Activated T-helper 2 cell treated with anti-CD3 and anti-CD28 coated beads, Interferon-gamma antibody, Interleukin-2, Interleukin-4, amounts not matched to agents 10 μg/mL and 5 μg/mL and 100 μg/mL, durations not matched to agents 14 hours and 24 hours and 36 hours (primary cell): ENCODE measurements at places on chromosomes 6 and 20. TPM values are rescaled to one million over a fixed set of nuclear protein-coding genes. Genes with fewer than 3 reads are reported as not detected.

Gene FITM2
- total RNA-seq = 2.4 and 2.5 TPM in 2 replicates

Gene MLN
- not detected in 2 replicates for total RNA-seq

Gene ADGRF4
- not detected in 2 replicates for total RNA-seq

Gene ADGB
- 0.39 TPM in 1 of 2 replicates, not detected in the other for total RNA-seq

Gene SLC17A3
- total RNA-seq = 1.6 TPM in 2 replicates

Gene SSTR4
- not detected in 2 replicates for total RNA-seq

Gene ECT2L
- total RNA-seq = not detected in 2 replicates

- H3K27me3 ChIP-seq = no peaks in the 10 kb centered on the region
- no peak overlapping the region for H3K4me3 ChIP-seq
- H3K4me1 ChIP-seq = no peaks in the 10 kb centered on the region
- H3K36me3 ChIP-seq = no peaks in the 10 kb centered on the region
Measured at GRCh38 chr20:48521121-48521520, 306.7 kb downstream of the PREX1 start.

DNA sequence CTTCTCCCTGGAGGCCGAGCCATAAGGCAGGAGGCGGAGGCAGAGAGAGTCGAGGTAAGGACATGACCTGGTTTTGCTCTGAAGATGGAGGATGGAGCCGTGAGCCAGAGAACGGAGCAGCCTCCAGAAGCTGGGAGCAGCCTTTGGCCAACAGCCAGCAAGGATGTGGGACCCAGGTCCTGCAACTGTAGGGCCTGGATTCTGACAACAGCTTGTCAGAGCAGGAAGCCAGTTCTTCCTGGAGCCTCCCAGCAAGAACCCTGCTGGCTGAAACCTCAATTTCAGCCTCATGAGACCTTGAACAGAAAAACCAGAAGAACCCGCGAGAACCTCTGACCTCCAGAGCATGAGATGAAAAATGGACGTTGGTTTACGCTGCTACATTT, 13.4 kb upstream of the MRGBP start:
- no peaks in the 10 kb centered on the region for H3K27me3 ChIP-seq
- H3K4me3 ChIP-seq = no peak overlapping the region
- H3K36me3 ChIP-seq = no peaks in the 10 kb centered on the region
- no peak for DNase-seq

DNA sequence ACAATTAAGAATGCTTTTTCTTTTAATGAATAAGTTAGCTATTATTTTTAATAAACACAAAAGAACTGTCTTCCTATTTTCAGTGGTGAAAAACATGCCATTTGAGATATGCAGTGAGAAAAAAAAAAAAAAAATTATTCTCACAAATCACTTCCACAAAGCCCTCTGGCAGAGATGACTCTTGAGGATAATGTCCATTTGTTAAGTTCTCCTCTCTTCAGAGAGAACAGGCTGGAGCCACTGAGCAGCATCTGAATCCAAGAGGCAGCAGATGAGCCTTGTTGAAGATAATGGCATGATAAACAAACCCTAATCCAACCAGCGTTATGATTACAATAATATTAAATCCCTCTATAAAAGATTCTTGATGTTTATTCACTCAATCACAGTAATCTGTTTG, 105.0 kb downstream of the PTPRK start:
- no peaks in the 10 kb centered on the region for H3K36me3 ChIP-seq
- no peaks in the 10 kb centered on the region for H3K4me1 ChIP-seq
- no peak overlapping the region for H3K4me3 ChIP-seq

DNA sequence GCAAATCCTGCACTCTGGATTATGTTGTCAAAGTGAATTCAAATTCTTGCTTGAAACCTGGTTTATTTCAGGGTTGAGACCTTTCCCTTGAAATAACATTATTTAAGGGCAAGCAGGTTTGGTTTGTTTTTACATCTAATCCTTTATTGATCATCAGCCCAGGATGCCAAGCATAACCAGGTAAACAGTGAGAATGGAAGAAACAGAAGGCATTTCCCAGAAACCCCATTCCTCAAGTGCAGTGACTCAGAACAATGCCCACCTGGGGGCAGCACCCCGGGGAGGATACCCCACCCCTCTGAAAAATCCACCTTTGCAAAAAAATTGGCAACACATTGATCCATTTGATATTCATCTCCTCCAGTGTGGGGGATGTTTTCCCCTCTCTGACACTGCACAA, 32.5 kb downstream of the POFUT1 start:
- H3K4me1 ChIP-seq = peaks cover 21% of the 10 kb centered on the region
- DNase-seq = no peak
- no peaks in the 10 kb centered on the region for H3K27me3 ChIP-seq
- H3K36me3 ChIP-seq = peaks cover 21% of the 10 kb centered on the region
- no peak overlapping the region for H3K4me3 ChIP-seq
- H3K27ac ChIP-seq = no peak overlapping the region

GRCh38 chr20:34751453-34751852, 47.3 kb downstream of the TP53INP2 start:
- H3K27ac ChIP-seq = no peak overlapping the region
- H3K27me3 ChIP-seq = no peaks in the 10 kb centered on the region
- no peak overlapping the region for H3K4me3 ChIP-seq
- peaks cover 51% of the 10 kb centered on the region for H3K36me3 ChIP-seq
- no peak for DNase-seq
- H3K4me1 ChIP-seq = peaks cover 11% of the 10 kb centered on the region

DNA sequence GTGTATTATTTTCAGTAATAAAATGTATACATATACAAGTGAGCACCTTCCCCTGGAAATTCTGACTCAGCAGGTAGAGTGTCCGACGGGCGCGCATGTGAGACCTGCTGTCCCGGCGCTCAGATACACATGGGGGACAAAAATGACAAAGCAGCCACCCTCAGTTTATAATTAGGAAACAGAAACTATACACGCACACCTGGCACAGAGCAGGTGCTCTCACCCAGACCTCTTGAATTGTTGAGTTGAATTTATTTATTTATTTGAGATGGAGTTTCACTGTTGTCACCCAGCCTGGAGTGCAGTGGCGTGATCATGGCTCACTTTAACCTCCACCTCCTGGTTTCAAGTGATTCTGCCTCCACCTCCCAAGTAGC, 180.4 kb downstream of the ZDHHC14 start:
- no peak overlapping the region for H3K27ac ChIP-seq
- no peak overlapping the region for H3K4me3 ChIP-seq
- no peaks in the 10 kb centered on the region for H3K36me3 ChIP-seq
- DNase-seq = no peak

DNA sequence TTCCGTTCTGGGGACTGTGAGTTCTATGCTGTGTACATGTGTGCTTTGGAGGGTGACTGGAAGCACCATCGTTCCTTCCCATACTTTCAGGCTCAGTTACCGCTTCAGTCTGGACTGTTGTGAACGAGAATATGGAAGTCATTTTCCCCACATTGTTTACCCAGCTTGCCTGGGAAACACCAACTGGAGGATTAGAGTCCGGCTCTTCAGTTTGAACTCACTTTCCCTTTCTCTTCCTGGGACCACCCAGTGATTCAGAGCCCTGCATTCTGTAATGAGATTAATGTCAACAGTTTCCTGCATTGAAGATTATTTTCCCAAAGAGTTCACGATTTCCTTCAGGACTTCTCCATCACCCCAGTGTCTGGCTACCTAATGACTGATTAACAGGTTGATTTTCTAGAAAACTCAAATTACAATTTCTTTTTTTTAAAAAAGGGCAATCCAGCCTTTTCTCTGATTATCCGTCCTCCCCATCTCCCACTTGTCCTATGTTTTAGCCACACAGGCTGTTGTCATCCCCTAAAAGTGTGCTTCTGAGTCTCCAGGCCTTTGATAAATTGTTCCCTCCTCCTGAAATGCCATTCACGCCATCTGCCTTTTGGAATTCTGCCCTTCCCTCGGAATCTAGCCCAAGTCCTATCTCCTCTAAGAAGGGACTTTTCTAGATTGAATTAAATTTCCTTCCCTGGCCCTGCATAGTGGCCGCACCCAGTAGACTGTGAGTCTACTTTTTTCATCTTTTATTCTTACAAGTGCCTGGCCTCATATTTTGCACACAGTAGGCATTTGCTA, 3.3 kb upstream of the TAGAP start:
- no peak overlapping the region for H3K27ac ChIP-seq
- H3K36me3 ChIP-seq = peaks cover 17% of the 10 kb centered on the region
- H3K4me1 ChIP-seq = peaks cover 26% of the 10 kb centered on the region
- DNase-seq = no peak
- H3K4me3 ChIP-seq = no peak overlapping the region

GRCh38 chr6:170294813-170295509, 4.1 kb upstream of the DLL1 start:
- H3K27me3 ChIP-seq = peaks cover 70% of the 10 kb centered on the region
- no peak overlapping the region for H3K27ac ChIP-seq
- no peak for DNase-seq
- H3K36me3 ChIP-seq = peaks cover 3% of the 10 kb centered on the region

DNA sequence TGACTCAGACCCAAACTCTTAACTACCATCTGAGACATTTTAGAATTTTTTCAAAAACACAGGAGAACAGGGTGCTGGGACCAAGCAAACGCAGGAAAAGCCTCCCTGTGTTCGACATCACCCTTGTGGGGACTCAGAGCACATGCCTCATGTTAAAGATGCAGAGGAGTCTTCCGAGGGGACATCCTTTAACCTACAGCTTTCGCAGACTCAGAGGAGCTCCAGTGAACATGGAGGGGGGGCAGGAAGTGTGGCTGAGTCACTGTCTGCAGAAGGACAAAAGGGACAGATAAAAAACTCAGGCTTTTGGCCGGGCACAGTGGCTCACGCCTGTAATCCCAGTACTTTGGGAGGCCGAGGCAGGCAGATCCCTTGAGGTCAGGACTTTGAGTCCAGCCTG, 15.1 kb downstream of the BMP7 start:
- H3K36me3 ChIP-seq = no peaks in the 10 kb centered on the region
- H3K4me3 ChIP-seq = no peak overlapping the region
- DNase-seq = no peak
- H3K27me3 ChIP-seq = peaks cover 7% of the 10 kb centered on the region
- H3K4me1 ChIP-seq = peaks cover 9% of the 10 kb centered on the region

DNA sequence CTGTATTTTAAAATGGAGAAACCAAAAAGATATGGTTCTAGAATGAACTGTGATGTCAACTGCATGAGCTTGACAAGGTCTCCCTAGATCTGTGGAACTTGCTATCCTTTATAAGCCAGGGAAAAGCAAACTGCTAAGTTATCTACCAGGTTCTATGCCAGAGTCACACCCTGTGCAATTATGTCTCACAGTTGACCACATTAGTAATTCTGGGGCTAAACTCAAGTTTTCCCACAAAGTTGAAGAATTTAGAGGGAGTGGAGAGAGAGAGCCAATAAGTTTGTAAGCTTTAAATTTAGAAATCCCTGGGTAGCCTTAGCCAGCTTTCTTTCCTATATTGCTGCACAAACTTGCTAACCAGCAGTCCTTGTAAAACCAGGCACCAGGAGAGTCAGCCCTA, 407.0 kb upstream of the SASH1 start:
- H3K4me1 ChIP-seq = no peaks in the 10 kb centered on the region
- no peak for DNase-seq
- H3K27me3 ChIP-seq = no peaks in the 10 kb centered on the region
- H3K27ac ChIP-seq = no peak overlapping the region

GRCh38 chr20:23971310-23971709, 17.3 kb downstream of the GGTLC1 start:
- no peak for DNase-seq
- H3K27ac ChIP-seq = no peak overlapping the region
- no peaks in the 10 kb centered on the region for H3K4me1 ChIP-seq

DNA sequence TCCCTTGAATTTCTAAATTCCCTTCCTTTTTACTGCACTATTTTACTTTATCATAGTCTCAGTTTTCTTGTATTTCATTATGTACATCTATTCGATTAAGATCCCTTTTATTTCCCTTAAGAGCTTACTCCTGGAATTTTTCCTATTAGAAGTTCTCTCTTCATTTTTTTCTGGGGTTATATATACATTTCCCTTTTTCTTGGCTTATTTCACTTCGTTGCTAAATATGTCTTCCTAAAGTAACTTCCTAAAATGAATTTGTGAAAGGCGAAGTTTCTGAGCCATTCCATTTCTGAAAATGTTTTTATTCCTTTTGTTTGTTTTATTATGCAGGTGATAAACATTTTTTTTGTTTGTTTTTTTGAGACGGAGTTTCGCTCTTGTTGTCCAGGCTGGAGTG, 5.9 kb upstream of the CD109 start:
- no peak overlapping the region for H3K27ac ChIP-seq
- peaks cover 16% of the 10 kb centered on the region for H3K4me1 ChIP-seq
- H3K27me3 ChIP-seq = peaks cover 19% of the 10 kb centered on the region
- H3K36me3 ChIP-seq = no peaks in the 10 kb centered on the region
- no peak for DNase-seq

- no peak for DNase-seq
- H3K4me1 ChIP-seq = peaks cover 6% of the 10 kb centered on the region
- no peaks in the 10 kb centered on the region for H3K27me3 ChIP-seq
- no peak overlapping the region for H3K27ac ChIP-seq
Measured at GRCh38 chr20:62413896-62414481, 6.9 kb upstream of the CABLES2 start.

DNA sequence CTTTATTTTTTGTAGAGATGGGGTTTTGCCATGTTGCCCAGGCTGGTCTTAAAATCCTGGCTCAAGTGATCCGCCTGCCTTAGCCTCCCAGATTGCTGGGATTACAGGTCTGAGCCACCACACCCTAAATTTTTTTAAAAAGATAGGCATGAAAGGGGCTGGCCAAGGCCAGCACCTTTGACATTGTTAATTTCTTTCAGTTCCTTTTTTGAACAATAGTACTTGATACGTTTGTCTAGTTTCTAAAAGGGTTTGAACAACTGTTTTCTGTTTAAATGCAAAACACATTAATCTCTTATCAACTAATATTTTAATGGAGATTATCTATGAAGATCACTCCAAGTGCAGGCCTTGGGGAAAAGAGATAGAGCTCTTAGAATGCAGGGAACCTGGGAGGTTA, 37.6 kb upstream of the PTPRK start:
- no peak for DNase-seq
- H3K27ac ChIP-seq = no peak overlapping the region
- peaks cover 3% of the 10 kb centered on the region for H3K27me3 ChIP-seq
- H3K36me3 ChIP-seq = no peaks in the 10 kb centered on the region
- H3K4me3 ChIP-seq = no peak overlapping the region

GRCh38 chr6:109783250-109783986, 92.3 kb downstream of the FIG4 start:
- peaks cover 3% of the 10 kb centered on the region for H3K4me1 ChIP-seq
- peaks cover 10% of the 10 kb centered on the region for H3K36me3 ChIP-seq
- no peak overlapping the region for H3K27ac ChIP-seq
- no peaks in the 10 kb centered on the region for H3K27me3 ChIP-seq

GRCh38 chr20:49583669-49584417, 15.9 kb upstream of the PTGIS start:
- H3K27me3 ChIP-seq = no peaks in the 10 kb centered on the region
- peaks cover 42% of the 10 kb centered on the region for H3K36me3 ChIP-seq
- no peak for DNase-seq
- H3K27ac ChIP-seq = peak overlapping the region; percentile 77
